ENCODE measurements at places on chromosomes 1 and 21. TPM values are rescaled to one million over a fixed set of nuclear protein-coding genes. Genes with fewer than 3 reads are reported as not detected.
A peak's percentile ranks its signal among the peaks of the same experiment; 100 is the strongest.

Gene PPIH
- total RNA-seq, result 10.2 TPM

Gene GNAT2
- not detected for total RNA-seq

Gene SMCP
- total RNA-seq, result not detected

Gene PLEKHN1
- total RNA-seq, result 0.26 TPM

Gene CD244
- total RNA-seq, result 0.06 TPM

Gene HHAT
- total RNA-seq, result 2.5 TPM

Gene E2F2
- total RNA-seq, result 0.16 TPM

Gene LIN28A
- not detected for total RNA-seq

DNA sequence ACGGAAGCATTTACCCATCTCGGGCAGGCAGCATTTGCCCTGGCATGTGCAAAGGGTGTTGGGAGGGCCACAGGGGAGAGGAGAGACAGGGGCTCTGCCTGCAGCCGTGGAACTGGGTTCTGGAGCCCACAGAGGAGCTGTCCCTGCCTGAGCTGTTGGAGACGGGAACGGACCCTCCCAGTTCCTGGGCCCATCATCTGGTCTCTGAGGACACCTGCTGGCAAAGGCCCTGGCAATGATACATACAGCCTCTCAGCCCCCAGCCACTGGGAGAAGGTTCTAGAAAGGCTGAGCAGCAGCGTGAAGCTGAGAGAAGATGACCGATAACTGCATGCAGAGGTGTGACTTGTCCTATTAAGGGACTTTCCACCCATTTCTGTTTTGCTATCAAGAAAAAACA is 31.4 kb downstream of the FAAP20 start:
- DNase-seq, result no peak
- no peaks in the 10 kb centered on the region for H3K27me3 ChIP-seq
- no peaks in the 10 kb centered on the region for H3K4me1 ChIP-seq
- H3K36me3 ChIP-seq, result no peaks in the 10 kb centered on the region
- H3K27ac ChIP-seq, result no peak overlapping the region

- DNase-seq, result no peak
- no peaks in the 10 kb centered on the region for H3K36me3 ChIP-seq
- H3K27me3 ChIP-seq, result no peaks in the 10 kb centered on the region
- H3K4me3 ChIP-seq, result no peak overlapping the region
These were observed 2.2 kb upstream of the SSBP3 start for GRCh38 chr1:54408147-54409066.

DNA sequence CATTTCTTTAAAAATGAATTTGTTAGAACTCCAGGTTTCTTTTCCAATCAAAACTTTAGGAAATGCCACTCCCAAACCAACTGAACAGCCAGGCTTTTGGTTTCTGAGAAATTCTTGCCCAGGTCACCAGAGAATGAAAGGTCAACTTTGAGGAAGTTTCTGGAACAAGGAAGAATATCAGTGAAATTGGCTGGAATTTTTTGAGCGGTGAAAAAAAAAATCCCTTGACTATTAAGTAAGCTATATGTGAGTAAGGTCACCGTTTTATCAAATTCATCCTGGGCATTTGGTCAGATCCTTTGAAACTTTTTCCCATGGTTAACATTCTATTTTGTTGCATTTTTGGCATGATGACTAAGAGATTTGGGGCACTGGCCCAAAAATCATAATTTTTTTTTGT is 469.3 kb downstream of the LTN1 start:
- H3K27ac ChIP-seq, result no peak overlapping the region
- no peak for DNase-seq
- no peaks in the 10 kb centered on the region for H3K4me1 ChIP-seq
- H3K4me3 ChIP-seq, result no peak overlapping the region

- H3K4me3 ChIP-seq, result no peak overlapping the region
- H3K36me3 ChIP-seq, result no peaks in the 10 kb centered on the region
- H3K4me1 ChIP-seq, result no peaks in the 10 kb centered on the region
- no peak for DNase-seq
- no peak overlapping the region for H3K27ac ChIP-seq
These were observed 30.4 kb upstream of the CR2 start for GRCh38 chr1:207423560-207424292.

DNA sequence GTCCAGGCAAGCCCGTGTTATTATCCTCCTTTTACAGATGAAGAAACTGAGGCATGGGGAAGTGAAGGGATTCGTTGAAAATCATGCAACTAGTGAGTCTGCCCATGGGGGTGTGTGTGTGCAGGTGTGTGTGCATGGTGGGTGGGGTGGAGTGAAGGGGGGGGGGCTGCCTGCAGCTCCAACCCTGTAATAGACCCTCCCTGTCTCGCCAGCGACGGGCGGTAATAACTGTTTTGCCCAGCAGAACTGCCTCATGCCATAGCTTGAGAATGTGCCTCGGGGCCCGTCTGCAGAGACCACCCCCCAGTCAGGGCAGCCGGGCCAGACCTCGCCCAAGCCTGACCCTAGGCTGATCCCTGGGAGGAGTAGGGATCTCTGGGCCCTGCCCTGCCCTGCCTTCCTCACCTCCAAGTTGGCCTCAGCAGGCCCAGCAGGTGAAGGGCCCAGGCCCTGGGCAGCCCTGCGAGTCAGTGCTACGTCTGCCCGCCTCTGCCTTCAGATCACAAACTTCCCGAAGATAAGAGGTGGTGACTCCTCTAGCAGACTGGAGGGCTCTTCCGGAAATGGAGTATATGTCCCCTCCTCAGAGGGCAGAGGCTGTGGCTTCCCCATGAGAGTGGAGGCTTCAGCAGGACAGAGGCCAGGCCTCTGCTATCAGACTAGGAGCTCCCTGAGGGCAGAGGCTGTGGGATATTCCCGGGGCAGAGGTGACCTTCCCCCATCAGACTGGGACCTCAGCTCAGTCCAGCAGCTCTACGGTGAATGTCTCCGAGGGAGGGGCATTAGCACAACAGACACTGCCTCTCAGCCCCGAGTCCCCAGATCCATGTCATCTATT is 15.7 kb upstream of the EPHA2 start:
- H3K36me3 ChIP-seq, result no peaks in the 10 kb centered on the region
- peaks cover 11% of the 10 kb centered on the region for H3K4me1 ChIP-seq
- H3K27ac ChIP-seq, result no peak overlapping the region
- DNase-seq, result no peak

GRCh38 chr1:17629460-17629859 is 90.0 kb downstream of the ARHGEF10L start:
- no peak overlapping the region for H3K27ac ChIP-seq
- no peaks in the 10 kb centered on the region for H3K27me3 ChIP-seq
- peaks cover 3% of the 10 kb centered on the region for H3K36me3 ChIP-seq
- H3K4me3 ChIP-seq, result no peak overlapping the region

- no peaks in the 10 kb centered on the region for H3K4me1 ChIP-seq
- H3K27ac ChIP-seq, result no peak overlapping the region
- H3K36me3 ChIP-seq, result no peaks in the 10 kb centered on the region
These were observed 21.8 kb downstream of the MMEL1 start for GRCh38 chr1:2611031-2611501.

DNA sequence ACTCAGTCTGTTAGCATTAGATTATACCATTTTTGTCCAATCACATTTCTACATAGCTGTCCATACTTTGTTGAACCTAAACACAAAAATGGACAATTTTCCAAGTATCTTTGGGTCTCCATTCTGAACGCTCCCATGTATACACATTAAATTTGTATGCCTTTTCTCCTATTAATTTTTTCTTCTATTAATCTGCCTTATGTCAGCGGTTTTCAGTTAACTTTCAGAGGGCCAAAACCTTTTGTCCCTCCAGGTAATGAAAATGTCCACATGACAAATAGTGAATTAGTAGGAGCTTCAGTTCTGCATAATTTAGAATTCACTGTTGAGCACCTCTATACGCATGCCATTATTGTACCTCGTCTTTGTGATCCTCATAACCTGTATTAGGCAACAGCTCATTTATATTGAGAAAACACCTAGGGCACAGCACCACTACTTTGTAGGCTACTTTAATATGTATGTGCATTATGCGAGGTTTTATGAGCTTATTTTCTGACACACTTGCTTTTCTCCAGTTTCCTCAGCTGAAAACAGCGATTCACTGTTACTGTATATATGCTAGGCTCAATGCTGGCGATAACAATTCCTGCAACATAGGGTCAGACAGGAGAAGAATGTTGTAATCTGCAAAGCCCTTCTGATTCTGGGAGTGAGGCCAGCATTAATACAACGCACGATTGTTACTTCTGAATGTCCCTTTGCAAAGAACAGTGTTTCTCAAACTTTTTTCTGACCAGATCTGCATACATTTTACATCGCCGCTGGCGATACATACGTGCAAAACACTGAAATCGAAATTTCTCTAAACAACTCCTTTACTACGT is 1.1 kb upstream of the ABCD3 start:
- H3K4me3 ChIP-seq, result peak overlapping the region; percentile 85
- peak overlapping the region; percentile 80 for H3K27ac ChIP-seq
- peaks cover 37% of the 10 kb centered on the region for H3K4me1 ChIP-seq
- no peaks in the 10 kb centered on the region for H3K27me3 ChIP-seq
- peak; percentile 53 for DNase-seq

- peaks cover 12% of the 10 kb centered on the region for H3K4me1 ChIP-seq
- no peak overlapping the region for H3K27ac ChIP-seq
- DNase-seq, result no peak
- no peak overlapping the region for H3K4me3 ChIP-seq
- H3K36me3 ChIP-seq, result no peaks in the 10 kb centered on the region
These were observed 75.2 kb downstream of the UCK2 start for GRCh38 chr1:165902565-165902964.

GRCh38 chr21:21000591-21001175 is 2.5 kb downstream of the NCAM2 start:
- DNase-seq, result no peak
- H3K27ac ChIP-seq, result no peak overlapping the region
- H3K4me1 ChIP-seq, result no peaks in the 10 kb centered on the region
- no peaks in the 10 kb centered on the region for H3K36me3 ChIP-seq

DNA sequence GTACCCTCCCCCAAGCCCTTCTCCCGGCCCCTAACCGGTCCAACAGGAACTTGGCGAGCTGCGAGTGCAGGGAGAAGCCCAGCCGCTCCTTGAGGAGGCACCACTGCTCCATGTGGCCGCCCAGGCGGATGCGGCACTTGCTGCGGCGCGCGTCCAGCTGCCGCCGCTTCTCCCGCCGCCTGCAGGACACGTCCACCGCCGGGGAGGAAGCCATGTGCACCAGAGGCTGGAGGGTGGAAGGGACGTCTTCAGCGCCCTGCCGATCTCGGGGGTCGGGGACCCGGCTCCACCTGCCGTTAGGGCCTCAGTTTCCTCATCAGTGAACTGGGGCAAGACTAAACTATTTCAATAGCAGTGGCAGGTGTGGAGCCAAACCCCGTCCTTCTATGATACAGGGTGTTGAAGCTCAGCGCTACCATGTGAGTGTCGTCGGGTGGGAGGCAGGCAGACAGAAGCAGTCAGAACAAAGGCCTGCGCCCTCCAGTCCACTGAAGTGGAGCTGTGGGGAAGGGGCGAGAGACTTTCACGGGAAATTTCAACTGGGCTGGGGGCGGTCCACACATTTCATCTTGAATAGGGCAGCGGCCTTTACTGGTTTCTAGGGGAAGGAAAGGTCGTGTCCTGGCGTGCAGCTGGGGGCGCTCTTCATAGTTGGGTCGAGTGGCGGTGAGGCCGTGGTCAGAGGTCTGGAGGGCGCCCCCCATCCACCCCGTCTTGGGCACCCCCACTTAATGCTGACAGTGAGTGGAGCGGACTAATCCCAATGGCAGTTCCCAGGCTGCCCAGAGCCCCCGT is 592 bp downstream of the ZNF692 start:
- no peaks in the 10 kb centered on the region for H3K27me3 ChIP-seq
- no peaks in the 10 kb centered on the region for H3K36me3 ChIP-seq
- peak; percentile 81 for DNase-seq
- H3K4me3 ChIP-seq, result peak overlapping the region; percentile 23

- H3K36me3 ChIP-seq, result no peaks in the 10 kb centered on the region
- peaks cover 30% of the 10 kb centered on the region for H3K4me1 ChIP-seq
- H3K4me3 ChIP-seq, result no peak overlapping the region
These were observed 39.9 kb downstream of the PEX14 start for GRCh38 chr1:10514490-10515235.

GRCh38 chr1:79478160-79478559 is 471.6 kb upstream of the ADGRL4 start:
- no peak overlapping the region for H3K4me3 ChIP-seq
- DNase-seq, result no peak
- H3K27ac ChIP-seq, result no peak overlapping the region
- H3K27me3 ChIP-seq, result no peaks in the 10 kb centered on the region

GRCh38 chr1:178768423-178768822 is 43.4 kb downstream of the RALGPS2 start:
- H3K4me1 ChIP-seq, result no peaks in the 10 kb centered on the region
- DNase-seq, result no peak
- H3K36me3 ChIP-seq, result no peaks in the 10 kb centered on the region
- no peak overlapping the region for H3K27ac ChIP-seq
- no peaks in the 10 kb centered on the region for H3K27me3 ChIP-seq

DNA sequence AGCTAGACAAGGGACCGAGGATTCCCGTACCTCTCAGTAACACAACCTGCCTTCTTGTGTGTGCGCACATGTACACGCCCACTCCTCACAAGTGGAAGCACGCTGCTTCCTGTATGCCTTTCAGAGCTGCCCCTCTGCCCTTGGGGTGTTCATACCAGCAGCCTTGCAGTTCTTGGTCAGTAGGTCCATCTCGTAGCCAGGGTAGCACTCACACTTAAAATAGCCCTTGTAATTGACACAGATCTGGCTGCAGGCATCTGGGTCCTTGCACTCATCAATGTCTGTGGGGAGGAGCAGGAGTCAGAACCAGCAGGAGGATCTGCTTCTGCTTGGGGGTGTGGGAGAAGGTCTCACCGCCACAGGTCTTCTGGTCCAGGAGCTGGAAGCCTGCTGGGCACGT is 32.6 kb upstream of the MAGOH start:
- no peak overlapping the region for H3K4me3 ChIP-seq
- no peak overlapping the region for H3K27ac ChIP-seq
- H3K4me1 ChIP-seq, result no peaks in the 10 kb centered on the region
- no peak for DNase-seq

DNA sequence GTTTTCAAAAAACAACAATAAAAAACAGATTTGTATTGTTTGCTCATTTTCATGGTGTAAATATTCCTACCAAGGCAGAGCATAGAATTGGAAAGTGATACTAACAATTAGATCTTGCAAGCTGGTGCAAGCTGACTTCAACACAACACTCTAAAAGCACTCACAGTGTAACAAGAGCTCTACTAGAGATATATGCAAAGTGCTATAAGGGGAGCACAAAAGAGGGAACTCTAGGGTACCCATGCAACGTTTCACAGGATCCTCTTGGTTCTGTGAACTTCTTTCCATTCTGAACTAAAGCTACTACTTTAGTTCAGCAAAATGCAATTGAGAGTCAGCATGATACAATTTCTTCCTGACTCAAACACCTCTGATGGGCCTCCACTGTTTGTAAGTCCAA is 78.3 kb downstream of the ATP1B1 start:
- DNase-seq, result no peak
- H3K36me3 ChIP-seq, result no peaks in the 10 kb centered on the region
- no peaks in the 10 kb centered on the region for H3K4me1 ChIP-seq
- H3K4me3 ChIP-seq, result no peak overlapping the region
- no peaks in the 10 kb centered on the region for H3K27me3 ChIP-seq
- H3K27ac ChIP-seq, result no peak overlapping the region

DNA sequence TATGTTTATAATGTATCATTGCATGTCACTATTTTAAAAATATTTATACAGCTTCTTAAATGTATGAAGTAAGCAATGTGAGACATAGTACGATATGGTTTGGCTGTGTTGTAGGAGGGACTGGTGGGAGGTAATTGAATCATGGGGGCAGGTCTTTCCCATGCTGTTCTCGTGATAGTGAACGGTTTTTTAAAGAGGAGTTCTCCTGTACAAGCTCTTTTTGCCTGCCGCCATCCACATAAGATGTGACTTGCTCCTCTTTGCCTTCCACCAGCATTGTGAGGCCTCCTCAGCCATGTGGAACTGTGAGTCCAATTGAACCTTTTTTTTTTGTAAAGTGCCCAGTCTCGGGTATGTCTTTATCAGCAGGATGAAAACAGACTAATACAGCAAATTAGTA is 10.3 kb downstream of the ABCD3 start:
- H3K4me3 ChIP-seq, result no peak overlapping the region
- H3K27me3 ChIP-seq, result no peaks in the 10 kb centered on the region
- H3K27ac ChIP-seq, result peak overlapping the region; percentile 48
- H3K4me1 ChIP-seq, result peaks cover 27% of the 10 kb centered on the region

Measured in pancreas (tissue), 10 donors.